Sigmoid colon (tissue), 7 donors: ENCODE measurements at places on chromosomes 13 and 19.
A peak's percentile ranks its signal among the peaks of the same experiment; 100 is the strongest.

- H3K27ac ChIP-seq, result no peak overlapping the region
- no peak for DNase-seq
- H3K36me3 ChIP-seq, result no peaks in the 10 kb centered on the region
- H3K27me3 ChIP-seq, result peaks cover 6% of the 10 kb centered on the region
- no peaks in the 10 kb centered on the region for H3K4me1 ChIP-seq
Measured at GRCh38 chr13:50599046-50599445, 244.4 kb downstream of the DLEU7 start.

DNA sequence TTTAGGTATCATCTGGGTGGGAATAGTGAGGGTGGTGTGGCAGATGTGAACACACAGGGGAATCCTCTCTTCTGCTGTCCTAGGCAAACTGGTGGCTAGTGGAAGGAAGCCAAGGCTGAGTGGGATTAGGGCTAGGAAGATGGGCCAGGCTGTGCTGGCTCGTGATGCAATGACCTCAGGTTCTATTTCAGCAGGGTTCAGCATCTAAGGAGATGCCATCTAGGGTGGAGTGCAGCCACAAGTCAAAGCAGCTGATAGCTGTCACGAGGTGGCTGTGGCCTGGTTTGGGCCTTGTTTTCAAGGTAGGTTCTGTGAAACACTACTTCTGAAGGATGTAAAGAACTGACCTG is 21.6 kb downstream of the ARL11 start:
- no peak for DNase-seq
- no peak overlapping the region for H3K27ac ChIP-seq
- no peaks in the 10 kb centered on the region for H3K36me3 ChIP-seq
- no peaks in the 10 kb centered on the region for H3K4me1 ChIP-seq
- no peaks in the 10 kb centered on the region for H3K27me3 ChIP-seq
- H3K4me3 ChIP-seq, result no peak overlapping the region

GRCh38 chr13:46595885-46596275 is 42.9 kb downstream of the LRCH1 start:
- H3K27me3 ChIP-seq, result no peaks in the 10 kb centered on the region
- no peaks in the 10 kb centered on the region for H3K36me3 ChIP-seq
- H3K4me1 ChIP-seq, result peaks cover 65% of the 10 kb centered on the region
- peak overlapping the region; percentile 73 for H3K27ac ChIP-seq

GRCh38 chr19:5153601-5154128 is 184.8 kb downstream of the KDM4B start:
- H3K4me1 ChIP-seq, result no peaks in the 10 kb centered on the region
- H3K27ac ChIP-seq, result no peak overlapping the region
- H3K4me3 ChIP-seq, result no peak overlapping the region
- no peak for DNase-seq

DNA sequence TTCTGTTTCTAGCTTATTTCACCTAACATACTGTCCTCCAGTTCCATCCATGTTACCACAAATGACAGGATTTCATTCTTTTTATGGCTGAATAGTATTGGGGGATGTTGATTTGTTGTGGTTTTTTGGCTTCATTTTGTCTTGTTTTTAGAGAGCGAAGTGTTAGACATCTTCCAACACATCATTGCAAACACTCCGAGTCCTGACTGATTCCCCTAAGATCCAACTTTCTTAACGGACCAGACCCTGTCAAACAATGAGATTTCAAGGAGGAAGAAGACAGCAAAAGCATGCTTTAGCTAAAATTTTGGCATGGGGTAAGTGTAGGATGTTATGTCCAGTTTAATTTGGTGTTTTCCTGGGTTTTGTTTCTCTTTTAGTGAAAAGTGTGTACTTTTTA is 3.8 kb upstream of the CASP14 start:
- H3K27ac ChIP-seq, result no peak overlapping the region
- peaks cover 17% of the 10 kb centered on the region for H3K27me3 ChIP-seq
- DNase-seq, result no peak

GRCh38 chr19:10291554-10292205 is 1.9 kb downstream of the ICAM5 start:
- DNase-seq, result peak; percentile 59
- H3K36me3 ChIP-seq, result no peaks in the 10 kb centered on the region
- H3K27ac ChIP-seq, result no peak overlapping the region
- H3K27me3 ChIP-seq, result peaks cover 89% of the 10 kb centered on the region

DNA sequence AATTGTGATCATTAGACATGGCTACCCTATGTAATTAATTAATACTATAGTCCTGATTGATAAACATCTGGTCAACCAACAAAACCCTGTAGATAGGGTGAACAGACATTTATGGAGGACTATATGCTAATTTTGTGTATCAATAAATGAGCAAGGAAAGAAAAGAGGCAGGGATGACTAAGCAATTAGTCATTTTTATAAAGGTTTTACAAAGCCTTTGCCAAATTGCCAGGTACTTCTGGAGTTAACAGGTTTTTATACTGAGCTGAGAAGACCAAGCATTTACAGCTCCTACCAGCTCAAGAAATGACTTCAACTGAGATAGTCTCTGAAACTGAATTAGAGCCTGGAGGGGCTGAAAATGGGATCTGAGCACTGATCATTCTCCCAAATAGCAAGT is 186.8 kb upstream of the PRR20A start:
- no peak overlapping the region for H3K27ac ChIP-seq
- DNase-seq, result no peak
- no peaks in the 10 kb centered on the region for H3K36me3 ChIP-seq
- no peak overlapping the region for H3K4me3 ChIP-seq
- no peaks in the 10 kb centered on the region for H3K27me3 ChIP-seq

DNA sequence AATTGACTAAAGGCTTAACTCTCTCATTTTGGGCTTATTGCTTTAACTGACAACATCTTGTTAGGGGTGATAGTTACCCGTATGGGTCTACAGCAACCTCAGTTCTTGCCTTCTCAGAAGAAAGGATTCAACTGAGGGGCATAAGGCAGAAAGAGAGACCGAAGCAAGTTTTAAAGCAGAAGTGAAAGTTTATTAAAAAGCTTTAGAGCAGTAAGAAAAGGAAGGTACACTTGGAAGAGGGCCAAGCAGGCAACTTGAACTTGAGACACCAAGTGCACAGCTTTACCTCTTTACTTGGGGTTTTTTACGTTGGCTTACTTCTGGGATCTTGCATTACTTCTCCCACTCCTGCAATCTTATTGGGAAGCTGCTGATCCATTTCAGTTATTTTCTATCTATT is 246.9 kb upstream of the PRR20A start:
- H3K36me3 ChIP-seq, result no peaks in the 10 kb centered on the region
- H3K27ac ChIP-seq, result no peak overlapping the region
- no peaks in the 10 kb centered on the region for H3K27me3 ChIP-seq
- H3K4me1 ChIP-seq, result no peaks in the 10 kb centered on the region

GRCh38 chr19:51192689-51193088 is 32.2 kb upstream of the CD33 start:
- no peak for DNase-seq
- no peaks in the 10 kb centered on the region for H3K27me3 ChIP-seq
- H3K27ac ChIP-seq, result no peak overlapping the region
- no peaks in the 10 kb centered on the region for H3K4me1 ChIP-seq

GRCh38 chr13:46554951-46555350 is 2.0 kb downstream of the LRCH1 start:
- H3K36me3 ChIP-seq, result no peaks in the 10 kb centered on the region
- peak overlapping the region; percentile 79 for H3K4me3 ChIP-seq
- peak overlapping the region; percentile 93 for H3K27ac ChIP-seq
- no peak for DNase-seq

DNA sequence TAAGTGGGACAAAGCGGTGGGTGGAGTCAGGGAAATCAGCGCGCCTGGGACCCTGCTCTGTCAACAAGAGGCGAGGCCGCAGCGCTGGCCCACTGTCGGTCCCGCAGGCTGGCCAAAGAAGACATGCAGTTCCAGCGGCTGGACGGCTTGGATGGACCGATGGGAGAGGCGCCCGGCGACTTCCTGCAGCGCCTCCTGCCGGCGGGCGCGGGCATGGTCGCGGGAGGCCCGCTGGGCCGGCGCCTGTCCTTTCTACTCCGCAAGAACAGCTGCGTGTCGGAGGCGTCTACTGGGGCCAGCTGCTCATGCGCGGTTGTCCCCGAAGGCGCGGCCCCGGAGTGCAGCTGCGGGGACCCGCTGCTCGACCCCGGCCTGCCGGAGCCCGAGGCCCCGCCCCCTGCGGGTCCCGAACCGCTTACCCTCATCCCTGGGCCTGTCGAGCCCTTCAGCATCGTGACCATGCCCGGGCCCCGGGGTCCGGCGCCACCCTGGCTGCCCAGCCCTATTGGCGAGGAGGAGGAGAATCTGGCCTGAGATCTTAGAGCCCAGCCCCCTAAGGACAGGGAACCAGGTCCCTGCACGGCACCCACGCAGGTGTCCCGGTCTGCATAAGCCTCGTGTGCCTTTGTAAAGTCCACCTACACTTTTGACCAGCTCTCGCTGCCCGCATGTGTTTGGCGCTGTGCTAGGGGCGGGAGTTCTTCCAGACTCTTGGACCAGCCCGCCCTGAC is 6.1 kb downstream of the BEST2 start:
- no peaks in the 10 kb centered on the region for H3K27me3 ChIP-seq
- no peaks in the 10 kb centered on the region for H3K36me3 ChIP-seq
- H3K27ac ChIP-seq, result peak overlapping the region; percentile 38
- H3K4me1 ChIP-seq, result no peaks in the 10 kb centered on the region
- peak overlapping the region; percentile 39 for H3K4me3 ChIP-seq

DNA sequence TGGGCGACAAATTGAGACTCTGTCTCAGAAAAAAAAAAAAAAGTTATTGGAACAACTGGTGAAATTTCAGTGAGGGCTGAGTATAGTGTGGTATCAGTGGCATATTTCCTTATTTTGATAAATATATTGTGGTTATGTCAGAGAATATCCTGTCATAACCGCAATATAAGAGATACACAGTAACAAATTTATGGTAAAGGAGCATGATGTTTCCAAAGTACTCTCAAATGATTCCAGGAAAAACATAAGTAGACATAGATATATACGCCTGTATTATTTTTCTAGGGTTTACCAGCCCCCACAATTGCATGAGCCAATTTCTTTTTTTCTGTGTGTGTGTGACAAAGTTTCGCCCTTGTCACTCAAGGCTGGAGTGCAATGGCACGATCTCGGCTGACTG is 5.7 kb upstream of the C5AR1 start:
- H3K4me3 ChIP-seq, result no peak overlapping the region
- DNase-seq, result no peak
- no peak overlapping the region for H3K27ac ChIP-seq
- H3K27me3 ChIP-seq, result no peaks in the 10 kb centered on the region
- no peaks in the 10 kb centered on the region for H3K36me3 ChIP-seq
- H3K4me1 ChIP-seq, result peaks cover 6% of the 10 kb centered on the region

DNA sequence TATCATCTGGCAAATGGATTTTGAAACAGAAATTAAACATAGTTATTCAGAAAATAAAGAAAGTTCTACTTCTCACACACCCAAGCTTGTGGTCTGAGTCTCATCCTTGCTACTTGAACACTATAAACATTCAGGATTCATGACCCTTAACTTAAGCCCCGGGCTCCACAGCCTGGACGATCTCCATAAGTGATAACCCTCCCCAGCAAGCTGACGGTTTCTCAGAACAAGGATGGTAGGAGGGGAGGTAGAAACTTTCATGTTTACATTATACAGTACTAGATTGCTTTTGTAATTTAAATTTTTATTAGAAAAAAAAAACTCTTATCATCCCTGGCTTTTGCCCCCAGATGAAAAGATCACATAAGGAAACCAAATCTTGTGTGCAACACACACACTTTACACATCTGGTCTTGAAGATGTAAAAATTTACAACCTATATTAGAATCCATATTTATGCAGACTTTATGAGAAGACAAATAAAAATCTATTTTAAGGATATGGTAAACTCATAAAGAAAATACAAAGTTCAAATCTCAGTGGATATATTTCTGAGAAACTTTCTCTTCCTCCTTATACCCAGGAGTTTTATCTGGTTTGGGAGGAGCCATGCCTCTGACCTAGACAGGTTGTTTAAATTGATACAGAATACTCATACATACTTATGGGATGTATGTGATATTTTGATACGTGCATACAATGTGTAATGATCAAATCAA is 20.0 kb upstream of the ATP12A start:
- H3K4me3 ChIP-seq, result no peak overlapping the region
- no peaks in the 10 kb centered on the region for H3K36me3 ChIP-seq
- H3K27ac ChIP-seq, result no peak overlapping the region

- H3K27ac ChIP-seq, result no peak overlapping the region
- H3K4me3 ChIP-seq, result no peak overlapping the region
- no peak for DNase-seq
- peaks cover 16% of the 10 kb centered on the region for H3K4me1 ChIP-seq
- H3K36me3 ChIP-seq, result no peaks in the 10 kb centered on the region
Measured at GRCh38 chr19:48565090-48565489, 13.1 kb downstream of the SULT2B1 start.

DNA sequence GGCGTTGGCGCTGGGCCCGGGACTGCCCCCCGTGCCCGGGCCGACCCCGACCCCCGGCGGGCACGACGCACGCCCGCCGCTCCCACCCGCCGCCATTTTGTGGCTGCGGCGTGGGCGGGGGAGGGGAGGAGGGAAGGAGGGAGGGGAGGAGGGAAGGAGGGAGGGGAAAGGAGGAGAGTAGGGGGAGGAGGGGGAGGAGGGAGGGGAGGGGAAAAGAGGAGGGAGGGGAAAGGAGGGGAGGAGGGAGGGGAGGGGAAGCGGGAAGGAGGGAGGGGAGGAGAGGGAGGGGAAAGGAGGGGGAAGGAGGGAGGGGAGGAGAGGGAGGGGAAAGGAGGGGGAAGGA is at the start of gene BTBD2:
BTBD2 (minus strand) TSS at position 107 of the 343 bp plus-strand sequence; CDS start at position 96, 11 bp downstream.
- peak within 1 kb of the TSS; percentile 83 for H3K27ac ChIP-seq
- peak; percentile 87 for DNase-seq
- peak within 1 kb of the TSS; percentile 76 for H3K4me3 ChIP-seq
- no peaks in the 10 kb centered on the region for H3K36me3 ChIP-seq
- no peaks in the 10 kb centered on the region for H3K27me3 ChIP-seq

- no peak overlapping the region for H3K27ac ChIP-seq
- no peaks in the 10 kb centered on the region for H3K4me1 ChIP-seq
- H3K4me3 ChIP-seq, result no peak overlapping the region
- no peak for DNase-seq
- no peaks in the 10 kb centered on the region for H3K27me3 ChIP-seq
Measured at GRCh38 chr13:27401210-27401609, 23.2 kb upstream of the GTF3A start.

GRCh38 chr19:36436531-36436930 is 18.1 kb upstream of the ZFP82 start:
- no peaks in the 10 kb centered on the region for H3K27me3 ChIP-seq
- no peak overlapping the region for H3K27ac ChIP-seq
- H3K4me3 ChIP-seq, result no peak overlapping the region

GRCh38 chr19:39190768-39191167 is 6.0 kb upstream of the NCCRP1 start:
- peaks cover 17% of the 10 kb centered on the region for H3K27me3 ChIP-seq
- H3K4me3 ChIP-seq, result no peak overlapping the region
- no peaks in the 10 kb centered on the region for H3K36me3 ChIP-seq
- no peaks in the 10 kb centered on the region for H3K4me1 ChIP-seq
- DNase-seq, result no peak
